NCI-H510A treated with DMSO at 0.1 percent for 48 hours (cell line): ENCODE measurements at places on chromosomes 12 and 14.

DNA sequence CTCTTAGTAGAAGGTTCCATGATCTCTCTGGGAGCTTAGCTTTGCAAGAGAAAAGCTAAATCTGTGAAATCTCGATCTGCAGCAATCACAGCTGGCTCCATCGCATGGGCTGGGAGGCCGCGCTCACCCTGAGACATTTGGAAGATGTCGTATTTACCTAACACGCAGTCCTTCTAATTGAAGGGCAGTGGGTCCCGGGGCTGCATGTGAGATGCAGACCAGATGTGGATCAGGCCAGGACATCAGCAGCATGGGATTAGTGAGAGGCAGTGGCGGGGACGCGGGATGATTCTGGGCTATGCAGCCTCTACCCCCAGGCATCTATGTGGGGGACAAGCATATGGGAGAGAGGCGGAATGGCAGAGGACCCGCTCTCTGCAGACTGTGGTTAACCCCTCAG, 312.4 kb upstream of the RTL1 start:
- no peak for DNase-seq

- no peak for DNase-seq
Observed at GRCh38 chr12:57149245-57149900, 2.0 kb upstream of the LRP1-AS start.

DNA sequence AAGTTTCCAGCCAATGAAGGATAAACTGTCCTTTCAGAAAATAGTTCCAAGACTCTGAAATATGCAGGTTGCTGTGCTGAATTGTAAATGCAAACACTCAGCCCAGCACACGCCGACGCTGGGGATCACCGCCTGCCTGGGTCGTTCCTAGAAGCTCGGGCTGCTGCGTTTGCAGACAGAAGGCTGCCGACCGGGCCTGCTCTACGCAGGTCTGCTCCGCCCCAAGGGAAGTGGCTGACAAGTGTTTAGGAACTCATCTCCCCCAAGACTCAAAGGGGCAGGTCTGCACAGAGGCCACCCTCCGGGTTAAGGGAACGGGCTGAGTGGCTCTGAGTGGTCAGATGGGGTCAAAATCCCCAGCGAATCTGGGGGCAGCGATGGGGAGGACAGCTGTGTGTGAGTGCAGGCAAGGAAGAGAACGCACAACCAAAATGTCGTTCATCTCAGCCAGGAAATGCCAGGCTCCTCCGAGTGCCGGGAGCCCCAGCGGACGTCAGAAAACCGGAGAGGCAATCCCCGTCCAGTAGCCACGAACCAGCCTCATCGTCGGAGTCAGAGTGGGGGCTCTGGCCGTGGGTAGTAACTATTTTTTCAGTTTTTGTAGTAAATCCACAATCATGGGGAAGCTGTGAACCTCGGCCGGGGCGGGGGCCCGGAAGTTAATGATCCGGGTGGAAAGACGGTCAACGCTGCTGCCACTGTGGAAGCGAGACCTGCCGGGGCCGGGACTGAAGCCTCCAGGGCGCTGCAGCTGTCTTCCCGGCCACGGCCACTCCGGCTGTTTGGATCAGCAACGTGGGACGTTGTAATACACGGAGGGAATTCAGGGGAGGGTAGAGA, 6.0 kb downstream of the GALNT9 start:
- DNase-seq: no peak

DNA sequence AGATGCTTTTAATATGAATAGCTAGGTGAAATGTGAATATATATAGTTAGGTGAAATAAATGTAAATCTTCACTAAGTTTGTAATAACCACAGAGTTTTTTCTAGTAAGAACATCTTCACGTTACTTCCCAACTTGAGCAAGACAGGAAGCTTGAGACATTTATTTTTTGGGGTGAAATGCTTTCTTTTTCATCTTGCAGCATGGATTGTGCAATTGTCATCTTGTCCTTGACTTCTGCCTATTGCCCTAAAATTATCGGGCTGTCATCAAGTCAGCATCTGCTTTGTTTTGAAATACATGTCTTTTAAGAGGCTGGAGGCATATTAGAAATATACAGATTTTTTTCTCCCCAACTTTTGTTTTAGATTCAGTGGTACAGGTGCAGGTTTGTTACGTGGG, 433.9 kb downstream of the PCNX1 start:
- DNase-seq: no peak

- DNase-seq: no peak
Observed at GRCh38 chr12:88339966-88340365, 197.9 kb downstream of the TMTC3 start.

DNA sequence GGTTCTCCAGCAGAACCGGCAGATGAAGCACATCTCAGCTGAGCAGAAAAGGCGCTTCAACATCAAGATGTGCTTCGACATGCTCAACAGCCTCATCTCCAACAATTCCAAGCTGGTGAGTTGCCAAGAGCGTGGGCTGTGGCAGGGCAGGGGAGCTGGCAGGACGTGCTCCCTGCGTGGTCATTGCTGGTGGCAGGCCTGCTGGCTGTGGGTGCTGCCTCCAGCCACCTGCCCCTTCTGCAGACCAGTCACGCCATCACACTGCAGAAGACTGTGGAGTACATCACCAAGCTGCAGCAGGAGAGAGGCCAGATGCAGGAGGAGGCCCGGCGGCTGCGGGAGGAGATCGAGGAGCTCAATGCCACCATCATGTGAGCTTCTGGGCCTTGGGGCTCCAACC, 35.8 kb downstream of the IL31 start:
- no peak for DNase-seq

DNA sequence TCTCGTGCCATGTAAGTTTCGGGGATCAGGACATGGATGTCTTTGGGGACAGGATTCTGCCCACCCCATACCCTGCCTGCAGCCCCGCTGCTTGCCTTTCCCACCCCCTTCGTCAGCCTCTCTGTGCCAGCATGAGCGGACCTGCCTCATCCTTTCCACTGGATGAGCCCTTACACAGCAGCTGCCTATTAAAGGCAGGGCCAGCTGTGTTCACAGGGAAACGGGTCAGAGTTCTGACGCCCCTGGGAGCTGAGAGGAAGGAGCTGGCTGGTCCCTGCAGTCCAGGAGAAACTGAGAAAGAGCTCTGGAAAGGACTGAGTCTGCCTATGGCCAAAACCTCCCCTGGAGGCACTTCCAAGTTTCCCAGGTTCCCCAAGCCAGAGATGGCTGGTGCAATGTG, 83.5 kb upstream of the NCOR2 start:
- no peak for DNase-seq

- no peak for DNase-seq
Observed at GRCh38 chr14:33933386-33933933, 17.4 kb downstream of the EGLN3 start.

GRCh38 chr12:59484575-59484974, 111.3 kb upstream of the SLC16A7 start:
- DNase-seq: no peak

DNA sequence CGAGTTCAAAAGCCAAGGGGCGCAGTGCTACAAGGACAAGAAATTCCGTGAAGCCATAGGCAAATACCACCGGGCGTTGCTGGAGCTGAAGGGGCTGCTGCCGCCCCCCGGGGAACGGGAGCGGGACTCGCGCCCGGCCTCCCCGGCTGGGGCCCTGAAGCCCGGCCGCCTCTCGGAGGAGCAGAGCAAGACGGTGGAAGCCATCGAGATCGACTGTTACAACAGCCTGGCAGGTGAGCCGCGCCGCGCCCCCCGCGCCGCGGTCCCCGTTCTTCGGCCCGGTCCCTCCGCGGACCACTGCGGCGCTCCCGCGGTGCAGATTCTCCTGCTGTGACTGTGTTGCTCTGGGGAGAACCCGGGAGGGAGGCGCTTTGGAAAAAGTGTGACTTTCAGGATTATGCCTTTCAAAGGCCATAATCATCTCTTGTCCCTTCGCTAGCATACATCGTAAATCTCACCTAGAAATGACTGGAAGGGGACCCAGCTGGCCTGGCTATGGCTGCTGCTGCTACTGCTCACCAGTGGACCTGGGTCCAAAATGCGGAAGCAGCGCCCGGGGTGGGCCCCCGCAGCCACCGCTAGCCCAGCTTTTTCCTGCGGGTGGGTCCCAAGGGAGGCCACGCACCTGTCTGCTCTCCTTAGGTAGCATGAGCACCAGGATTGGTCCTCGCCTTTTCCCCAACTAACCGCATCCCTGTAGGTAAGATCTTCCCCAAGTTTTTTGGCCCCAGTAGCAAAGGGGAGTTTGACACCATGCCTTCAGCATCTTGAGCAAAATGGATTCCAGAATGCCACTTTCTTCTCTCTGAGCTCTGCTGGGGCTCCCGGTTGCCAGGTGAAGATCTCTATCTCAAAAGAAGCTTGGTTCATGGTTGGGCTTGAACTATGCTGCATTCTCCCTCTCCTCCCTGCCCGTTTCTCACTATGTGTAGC, 853 bp downstream of the TTC9 start:
- DNase-seq: peak; percentile 6

- DNase-seq: no peak
Observed at GRCh38 chr14:94328196-94328595, 5.1 kb upstream of the SERPINA6 start.
